ENCODE measurements at places on chromosomes 7 and 10.

GRCh38 chr10:88233870-88234269 is 349.2 kb downstream of the RNLS start:
- DNase-seq = no peak

- no peak for DNase-seq
Measured at GRCh38 chr7:116364469-116364868, 135.1 kb upstream of the CAV2 start.

DNA sequence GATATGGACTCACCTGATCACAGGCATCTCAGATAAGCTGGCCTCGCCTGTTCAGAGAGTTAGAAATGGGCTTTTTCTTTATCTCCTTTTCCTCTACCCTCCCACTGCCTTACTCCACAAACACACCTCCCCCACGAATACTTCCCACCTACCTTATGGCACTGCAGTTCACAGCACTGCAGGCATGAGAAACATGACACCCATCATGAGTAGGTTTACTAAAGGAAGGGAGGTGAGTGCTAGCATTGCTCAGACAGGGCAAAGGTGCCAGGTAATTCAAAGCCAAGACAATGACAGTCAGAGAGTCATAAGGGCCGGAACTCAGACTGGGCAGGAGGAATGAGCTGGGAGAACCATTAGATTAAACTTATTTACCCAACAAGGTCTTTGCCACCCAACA is 220.6 kb downstream of the FAM107B start:
- no peak for DNase-seq

DNA sequence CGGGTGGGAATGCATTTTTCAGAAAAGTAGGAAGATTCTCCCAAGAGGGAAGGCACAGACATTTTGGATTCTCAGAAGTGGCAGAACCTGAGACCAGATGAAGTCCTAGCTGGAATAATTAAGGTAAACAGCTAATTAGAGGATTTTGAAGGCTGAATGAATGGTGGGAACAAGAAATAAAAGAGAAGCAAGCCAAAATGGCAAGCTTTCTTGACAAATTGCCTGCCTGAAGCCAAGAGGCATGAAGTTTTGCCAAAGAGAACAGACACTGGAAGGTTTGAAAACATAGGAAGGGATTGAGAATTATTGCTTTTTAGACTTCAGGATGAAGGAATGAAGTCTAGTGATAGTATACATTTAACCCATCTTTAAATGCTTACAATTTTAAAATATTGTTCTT is 115.0 kb upstream of the SEM1 start:
- DNase-seq = no peak

DNA sequence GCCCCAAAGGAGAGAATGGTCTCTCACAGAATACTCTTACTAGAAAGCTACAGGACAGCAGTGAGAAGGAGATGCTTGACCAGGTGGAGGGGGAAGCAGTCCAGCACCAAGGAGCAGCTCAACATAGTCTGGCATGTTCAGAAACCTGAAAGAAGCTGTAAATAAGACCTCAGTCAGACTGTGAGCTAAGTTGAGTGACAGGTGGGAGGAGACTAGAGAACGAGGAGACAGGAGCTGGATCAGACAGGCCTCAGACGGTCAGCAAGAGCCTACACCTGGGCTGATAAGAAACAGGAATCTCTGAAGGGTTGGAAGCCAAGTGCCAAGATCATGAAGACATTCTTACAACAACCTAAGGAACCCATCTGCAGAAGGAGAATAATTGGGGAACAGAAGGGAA is 54.5 kb downstream of the ELMO1 start:
- DNase-seq = no peak

DNA sequence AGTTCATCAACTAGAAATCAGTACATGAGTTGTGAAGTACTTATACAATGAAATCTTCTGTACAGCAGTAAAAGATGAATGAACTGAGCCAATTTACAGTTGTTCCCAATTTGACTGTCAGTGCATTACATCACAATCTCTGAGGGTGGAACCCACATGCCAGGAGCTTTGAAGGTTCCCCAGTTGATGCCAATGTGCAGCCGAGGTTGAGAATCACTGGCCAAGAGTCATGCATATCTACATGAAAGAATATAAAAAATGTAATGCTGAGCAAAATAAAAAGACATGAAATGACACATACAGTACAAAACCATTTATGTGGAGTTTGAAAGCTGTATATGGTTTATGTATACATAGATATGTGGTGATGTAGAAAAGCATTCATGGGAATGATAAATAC is 22.1 kb upstream of the CCNJ start:
- no peak for DNase-seq

DNA sequence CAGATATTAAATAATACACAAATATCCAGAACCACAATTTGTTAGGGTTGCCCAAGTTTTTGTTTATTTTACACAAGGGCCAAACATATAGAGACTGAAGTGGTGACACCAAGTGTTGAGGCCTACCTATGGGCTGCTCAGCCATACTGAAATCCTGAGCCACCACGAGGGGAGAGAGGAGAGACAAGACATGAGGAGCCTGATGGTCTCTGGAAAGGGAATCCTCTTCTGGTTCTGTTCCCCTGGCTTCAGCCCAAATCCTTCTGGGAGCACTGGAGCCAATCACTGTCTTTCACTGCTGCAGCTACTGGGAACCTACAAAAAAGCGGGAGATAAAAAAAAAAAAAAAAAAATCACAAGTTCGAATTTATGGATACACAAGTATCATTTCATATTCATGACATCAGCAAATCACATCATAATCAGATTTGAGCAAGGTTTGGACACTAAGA is 1.9 kb downstream of the SKIDA1 start:
- no peak for DNase-seq

DNA sequence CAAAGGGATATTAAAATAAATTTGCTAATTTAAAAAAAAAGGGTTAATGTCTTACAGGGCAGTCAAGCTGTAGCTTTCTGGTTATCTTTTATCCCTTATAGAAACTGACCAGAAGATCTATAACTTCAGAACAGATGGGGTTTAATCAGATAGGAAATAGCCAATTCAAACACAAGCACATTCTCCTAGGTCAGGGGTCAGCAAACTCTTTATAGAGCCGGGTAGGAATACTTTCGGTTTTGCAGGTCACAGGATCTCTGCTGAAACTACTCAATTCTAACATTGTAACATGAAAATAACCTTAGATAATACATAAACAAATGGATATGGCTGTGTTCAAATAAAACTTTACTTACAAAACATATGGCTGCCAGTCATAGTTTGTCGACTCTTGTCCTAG is 479.8 kb downstream of the ADRA2A start:
- no peak for DNase-seq

- no peak for DNase-seq
Measured at GRCh38 chr10:123998197-123999141, 94.9 kb downstream of the CHST15 start.

- no peak for DNase-seq
Measured at GRCh38 chr7:44398511-44398911, 73.1 kb upstream of the CAMK2B start.

GRCh38 chr10:114151486-114151885 is 22.5 kb downstream of the CCDC186 start:
- peak; percentile 23 for DNase-seq

DNA sequence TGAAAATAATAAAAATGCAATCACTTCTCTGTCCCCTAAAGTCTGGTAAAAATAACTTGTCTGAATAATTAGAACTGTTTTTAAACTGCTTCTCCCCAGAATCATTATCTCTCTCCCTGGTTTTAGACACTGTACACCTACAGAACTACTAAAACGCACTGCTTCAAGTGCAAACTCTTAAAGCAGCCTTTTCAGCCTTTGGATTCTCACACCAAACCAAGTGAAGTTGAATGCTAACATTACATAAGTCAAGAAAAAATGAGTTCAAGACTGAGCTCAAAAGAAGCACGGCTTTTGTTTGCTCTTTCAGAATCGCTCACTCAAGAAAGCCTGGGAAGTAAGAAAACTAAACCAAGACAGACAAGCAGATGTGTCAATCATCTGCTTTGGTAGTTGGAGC is 188.8 kb downstream of the LSM5 start:
- DNase-seq = no peak

GRCh38 chr7:82264783-82265305 is 178.7 kb downstream of the CACNA2D1 start:
- no peak for DNase-seq

GRCh38 chr7:28666154-28666553 is 253.8 kb downstream of the CREB5 start:
- no peak for DNase-seq

GRCh38 chr10:77911535-77912123 is 14.9 kb downstream of the DLG5 start:
- no peak for DNase-seq

DNA sequence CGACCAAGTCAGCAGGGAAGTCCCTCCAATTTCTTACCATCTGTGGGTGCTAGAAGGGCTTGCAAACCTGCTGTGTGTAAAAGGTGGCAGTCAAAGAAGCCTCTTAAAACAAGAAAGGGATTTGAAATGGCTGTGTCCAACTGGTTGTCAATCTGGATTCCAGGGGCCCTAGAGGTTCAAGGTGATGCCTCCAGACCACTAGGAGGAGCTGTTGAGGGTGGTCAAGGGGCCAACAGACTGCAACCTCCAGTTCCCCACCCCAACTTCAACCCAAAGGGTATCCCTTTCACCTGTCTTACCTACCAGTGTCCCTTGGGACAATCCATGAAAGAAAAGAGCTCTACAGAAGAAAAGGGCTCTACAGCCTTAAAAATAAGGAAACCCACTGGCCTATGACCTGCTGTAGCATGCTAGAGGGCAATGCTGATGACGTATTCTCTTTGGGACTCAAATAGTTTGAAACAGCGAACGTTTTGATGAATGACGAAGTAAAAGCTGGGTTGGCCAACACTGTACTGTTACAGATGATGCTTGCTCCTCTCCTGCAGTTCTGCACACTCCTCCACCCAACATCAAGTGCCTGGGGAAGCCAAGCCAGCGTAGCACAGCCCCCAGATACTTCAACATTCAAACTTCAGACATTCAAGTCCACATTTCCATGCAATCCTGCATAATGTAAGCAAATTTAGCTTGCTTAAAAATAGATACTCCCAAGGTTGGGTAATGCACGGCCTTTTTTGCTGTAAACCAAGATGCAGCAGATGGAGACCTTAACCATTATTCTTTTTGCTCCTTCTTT is 45.9 kb upstream of the WDR11 start:
- no peak for DNase-seq

DNA sequence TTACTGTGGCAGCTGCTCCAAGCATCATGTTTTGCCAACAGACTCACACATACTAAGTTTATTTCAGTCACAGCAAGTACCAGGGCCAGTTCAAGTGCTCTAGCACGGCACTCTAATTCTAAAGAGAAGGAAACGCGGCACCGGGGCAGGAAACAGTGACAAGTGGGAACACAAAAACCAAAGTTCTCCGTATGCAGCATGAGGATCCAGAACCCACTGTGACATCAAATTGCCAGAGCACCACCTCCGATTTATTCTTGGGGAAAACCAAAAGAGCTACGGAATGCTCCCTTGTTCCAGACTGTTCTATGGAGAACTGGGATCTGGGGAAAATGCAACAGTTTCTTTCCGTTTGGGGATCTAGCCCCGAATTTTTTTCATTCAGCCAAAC is 448 bp upstream of the PTER start:
- no peak for DNase-seq

DNA sequence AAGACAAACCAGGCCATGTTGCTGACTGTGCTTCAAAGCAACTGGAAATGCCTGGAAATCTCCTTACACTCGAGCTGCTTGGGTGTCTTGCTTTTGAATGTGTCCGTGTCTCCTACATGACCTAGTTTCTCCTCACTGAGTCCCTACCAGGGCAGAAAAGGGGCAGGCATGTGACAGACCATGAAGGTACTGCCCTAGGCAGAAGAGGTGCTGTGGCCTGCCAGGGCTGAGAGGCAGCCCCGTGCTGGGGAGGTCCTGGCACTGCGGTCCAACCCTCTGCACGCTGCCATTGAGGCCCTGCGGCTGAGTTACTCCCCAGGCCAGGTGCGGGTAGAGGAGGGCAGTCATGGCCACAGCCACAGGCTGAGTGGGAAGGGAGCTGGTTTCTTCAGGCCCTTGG is 159.3 kb downstream of the LYZL1 start:
- DNase-seq = no peak

GRCh38 chr10:122323941-122324675 is 50.4 kb upstream of the PLEKHA1 start:
- no peak for DNase-seq

- DNase-seq = peak; percentile 23
Measured at GRCh38 chr10:106078895-106079576, 1085.5 kb downstream of the SORCS1 start.

DNA sequence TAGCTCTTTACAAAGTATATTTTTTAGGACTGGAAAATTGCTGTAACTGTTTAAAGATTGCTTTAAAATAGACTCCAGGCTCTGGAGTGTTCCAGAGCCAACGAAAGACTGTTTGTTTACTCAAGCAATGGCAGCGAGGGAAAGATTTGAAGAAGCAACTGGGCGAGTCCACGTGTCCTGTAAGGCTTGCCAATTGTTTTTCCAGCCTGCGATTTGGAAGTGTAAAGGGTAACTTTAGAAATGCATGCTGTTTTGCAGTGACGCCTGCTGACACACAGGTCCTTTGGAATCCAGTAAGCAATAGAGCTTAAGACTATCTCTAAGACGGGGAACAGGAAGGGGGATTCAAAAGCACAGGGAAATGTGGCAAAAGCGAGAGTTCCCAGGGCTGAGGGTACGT is 55.8 kb downstream of the TACC2 start:
- no peak for DNase-seq

- no peak for DNase-seq
Measured at GRCh38 chr10:119116326-119116951, 12.5 kb downstream of the DENND10 start.

DNA sequence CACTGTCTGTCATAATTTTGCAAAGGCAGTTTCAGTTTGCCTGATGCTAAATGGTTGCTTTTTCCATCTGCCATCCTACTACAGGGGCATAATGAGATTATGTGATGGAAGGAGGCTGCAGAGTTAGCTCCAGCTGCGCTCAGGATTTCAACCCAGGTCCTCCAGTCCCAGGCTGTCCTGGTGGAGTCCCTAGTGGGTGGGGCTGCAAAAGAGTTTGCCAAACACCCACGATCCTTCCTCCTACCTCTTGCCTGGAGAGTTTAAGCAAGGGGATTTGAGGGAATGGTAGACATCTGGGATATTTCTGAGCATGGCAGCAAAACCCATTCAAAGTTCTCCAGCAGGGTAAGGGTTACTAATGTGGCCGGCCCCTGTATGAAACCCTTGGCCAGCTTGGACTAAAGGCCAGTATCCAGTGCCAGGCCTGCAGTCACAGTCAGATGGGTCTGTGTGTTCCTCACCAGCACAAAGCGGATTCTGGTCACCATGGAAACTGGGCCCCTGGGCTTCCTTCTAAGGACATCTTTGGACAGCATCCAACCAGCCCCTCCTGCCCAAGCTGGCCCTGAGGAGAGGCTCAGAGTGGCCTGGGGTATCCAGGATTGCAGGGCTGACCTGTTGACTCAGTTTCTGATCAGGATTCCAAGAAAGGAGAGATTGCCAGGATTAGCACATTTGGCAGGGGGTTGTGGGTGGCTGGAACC is 42.7 kb upstream of the CHST3 start:
- no peak for DNase-seq

DNA sequence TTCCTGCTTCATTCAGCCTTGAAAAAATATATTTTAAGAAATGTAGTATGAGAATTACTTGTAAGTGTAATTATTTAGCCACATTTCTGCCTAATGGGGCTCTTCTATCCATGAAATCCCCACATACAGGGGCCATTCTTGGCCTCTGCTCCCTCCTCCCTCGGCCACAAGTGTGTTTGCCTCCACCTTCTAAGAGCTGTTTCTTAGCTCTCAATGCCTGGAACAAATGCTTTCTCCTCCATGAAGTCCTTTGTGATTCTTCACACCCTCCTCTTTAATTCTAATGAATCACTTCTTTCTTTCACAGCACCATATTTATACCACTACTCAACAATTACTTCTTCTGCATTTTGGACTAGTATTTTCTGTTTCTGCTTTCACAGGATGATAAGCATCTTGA is 88.8 kb upstream of the BET1 start:
- no peak for DNase-seq
